ENCODE measurements at places on chromosomes 3 and 15.

DNA sequence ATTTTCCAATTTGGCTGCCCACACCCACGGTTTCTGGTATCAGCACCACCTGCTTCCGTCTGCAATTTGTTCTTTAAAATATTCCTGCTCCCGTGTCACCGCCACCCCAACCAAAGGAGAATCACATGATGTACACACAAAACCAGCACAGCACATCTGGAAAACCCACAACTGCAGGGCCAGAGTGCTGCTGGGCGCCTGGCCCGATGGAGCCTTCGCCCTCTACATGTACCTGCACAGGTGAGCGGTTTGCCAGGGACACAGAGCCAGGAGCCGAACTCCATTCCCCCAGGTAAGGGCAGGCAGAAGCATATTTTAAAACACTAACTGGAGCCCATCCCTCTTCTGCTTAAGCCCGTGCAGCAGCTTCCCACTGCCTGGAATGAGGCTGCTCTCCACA is 75.6 kb downstream of the ADAMTS17 start:
- DNase-seq: no peak

- no peak for DNase-seq
These were observed 88.0 kb downstream of the GABRG3 start for GRCh38 chr15:27058939-27059338.

DNA sequence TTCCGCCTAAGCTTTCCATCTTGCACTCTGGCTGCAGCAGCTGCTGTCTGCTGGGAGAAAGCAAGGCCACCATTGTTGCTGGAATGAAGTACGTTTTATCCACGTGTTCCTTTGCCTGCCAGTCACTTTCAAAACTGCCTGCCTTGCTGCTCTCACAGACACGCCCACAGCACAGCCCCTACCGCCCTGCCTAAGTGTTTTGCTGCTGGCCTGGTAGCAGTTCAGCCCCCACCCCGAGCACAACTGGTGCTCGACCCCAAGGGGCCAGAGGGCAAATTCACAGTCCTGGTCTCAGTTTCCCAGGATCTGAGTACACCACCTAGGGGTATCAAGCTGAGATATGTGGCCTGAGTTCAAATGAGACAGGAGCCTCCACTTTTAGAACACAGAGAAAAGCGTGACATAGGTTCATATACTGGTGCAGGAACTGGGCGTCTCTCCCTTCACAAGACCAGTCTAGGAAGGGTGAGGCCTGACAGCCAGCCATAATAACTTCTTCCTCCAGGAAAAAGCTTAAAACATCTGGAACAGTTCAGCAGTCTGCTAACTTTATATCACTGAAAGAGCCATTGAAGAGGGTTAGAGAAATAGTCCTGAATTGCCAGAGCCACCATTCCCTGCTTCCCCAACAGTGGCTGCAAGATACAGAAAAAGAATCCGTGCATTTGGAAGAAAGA is 1012.3 kb downstream of the ZPLD1 start:
- DNase-seq: no peak

DNA sequence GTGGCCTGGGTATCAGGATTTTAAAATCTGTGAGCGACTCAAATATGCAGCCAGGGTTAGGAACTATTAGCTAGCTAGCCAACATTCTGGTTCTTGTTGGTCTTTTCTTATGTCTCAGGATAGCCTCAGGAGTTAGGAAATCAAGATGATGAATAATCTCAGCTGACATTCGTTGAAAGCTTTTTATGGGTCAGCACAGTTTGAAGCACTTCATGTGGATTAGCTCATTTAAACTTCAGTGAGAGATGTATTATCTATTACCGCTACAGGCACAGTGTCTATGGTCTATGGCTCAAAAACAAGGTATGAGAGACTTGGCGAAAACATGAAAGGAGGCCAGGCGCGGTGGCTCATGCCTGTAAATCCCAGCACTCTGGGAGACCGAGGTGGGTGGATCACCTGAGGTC is 187.5 kb upstream of the THRB start:
- DNase-seq: no peak

DNA sequence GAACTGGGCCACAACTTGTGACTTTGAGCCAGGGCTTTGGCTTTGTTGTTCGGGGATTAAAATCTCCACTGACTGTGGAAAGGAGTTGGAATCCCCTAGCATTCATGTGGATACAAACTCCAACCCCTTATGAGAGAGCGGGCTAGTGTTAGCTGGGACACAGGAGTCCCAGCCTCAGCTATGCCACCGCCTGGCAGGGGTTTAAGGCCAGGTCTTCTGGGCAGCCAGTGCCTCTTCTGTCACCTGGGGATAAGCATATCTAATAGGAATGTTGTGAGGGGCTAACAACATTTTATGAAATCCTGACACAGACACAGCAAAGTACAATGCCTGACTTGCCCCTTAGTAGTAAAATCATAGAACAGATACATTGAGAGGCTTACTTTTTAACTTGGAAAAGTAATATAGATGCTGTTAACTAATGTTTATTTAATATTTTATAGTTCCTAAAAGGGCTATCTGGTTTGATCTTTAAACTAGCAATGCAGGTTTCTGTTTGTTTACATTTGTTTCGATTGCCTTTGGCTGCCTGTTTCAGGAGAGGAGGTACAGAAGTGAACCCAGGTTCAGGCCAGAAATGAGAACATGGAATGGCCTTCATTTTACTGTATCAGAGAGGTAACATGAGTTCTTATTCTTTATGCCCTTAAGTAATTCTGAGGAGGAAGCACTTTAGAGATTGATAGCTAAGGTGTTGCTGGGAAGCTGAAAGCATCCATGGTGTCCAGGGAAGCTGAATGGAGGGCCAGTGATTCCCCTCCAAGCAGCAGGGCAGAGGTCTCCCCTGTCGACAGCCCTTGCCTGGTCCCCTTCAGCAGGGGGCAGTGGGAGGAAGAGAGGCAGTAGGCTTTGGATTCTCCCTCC is 8.7 kb downstream of the GPR160 start:
- DNase-seq: no peak

- no peak for DNase-seq
These were observed 604 bp downstream of the GNAI2 start for GRCh38 chr3:50236484-50237132.

All from GF-D8 (cell line).